HEK293T (cell line): ENCODE measurements at places on chromosomes 1 and 21.

GRCh38 chr21:17433730-17434129 lies 79.1 kb upstream of the CXADR start:
- no peak for DNase-seq

DNA sequence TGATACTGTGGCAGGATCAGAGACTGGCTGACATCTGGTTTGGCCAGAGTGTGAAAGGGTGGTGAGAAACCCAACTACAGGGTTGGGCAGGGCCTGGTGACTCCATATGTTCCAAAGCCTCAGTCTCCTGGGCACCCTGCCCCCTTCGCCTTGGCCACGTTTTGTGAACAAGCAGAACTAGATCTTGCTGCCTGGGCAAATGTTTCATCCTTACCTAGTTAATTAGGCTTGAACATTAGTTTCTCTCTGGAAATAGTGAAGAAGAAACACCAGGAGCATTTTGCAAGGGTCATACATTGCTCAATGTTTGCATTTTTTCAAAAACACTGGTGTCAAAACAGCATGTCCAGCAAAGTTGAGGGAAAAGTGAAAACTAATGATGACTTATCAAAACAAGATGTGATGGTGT lies 60.5 kb downstream of the MAP3K7CL start:
- DNase-seq, result no peak

DNA sequence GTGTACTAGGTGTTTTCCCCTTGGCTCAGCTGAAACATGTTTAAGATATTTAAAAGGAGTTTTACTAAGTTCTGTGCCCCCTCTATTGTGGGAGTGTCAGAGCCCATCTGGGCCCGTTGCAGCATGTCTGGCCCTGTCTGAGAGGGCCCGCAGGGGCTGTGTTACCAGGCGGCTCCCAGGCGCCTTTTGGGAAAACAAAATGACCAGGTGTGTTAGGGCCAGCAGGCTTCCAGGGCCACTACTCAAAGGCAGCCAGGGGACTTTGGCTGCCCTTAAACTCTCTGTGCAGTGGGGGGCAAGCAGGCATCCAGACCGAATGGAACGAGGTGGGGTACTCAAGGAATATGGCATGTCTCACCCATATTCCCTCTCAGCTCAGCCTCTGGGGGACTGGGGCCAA lies 111.7 kb downstream of the KCNN3 start:
- no peak for DNase-seq

GRCh38 chr21:35974775-35975174 lies 85.6 kb downstream of the SETD4 start:
- no peak for DNase-seq

DNA sequence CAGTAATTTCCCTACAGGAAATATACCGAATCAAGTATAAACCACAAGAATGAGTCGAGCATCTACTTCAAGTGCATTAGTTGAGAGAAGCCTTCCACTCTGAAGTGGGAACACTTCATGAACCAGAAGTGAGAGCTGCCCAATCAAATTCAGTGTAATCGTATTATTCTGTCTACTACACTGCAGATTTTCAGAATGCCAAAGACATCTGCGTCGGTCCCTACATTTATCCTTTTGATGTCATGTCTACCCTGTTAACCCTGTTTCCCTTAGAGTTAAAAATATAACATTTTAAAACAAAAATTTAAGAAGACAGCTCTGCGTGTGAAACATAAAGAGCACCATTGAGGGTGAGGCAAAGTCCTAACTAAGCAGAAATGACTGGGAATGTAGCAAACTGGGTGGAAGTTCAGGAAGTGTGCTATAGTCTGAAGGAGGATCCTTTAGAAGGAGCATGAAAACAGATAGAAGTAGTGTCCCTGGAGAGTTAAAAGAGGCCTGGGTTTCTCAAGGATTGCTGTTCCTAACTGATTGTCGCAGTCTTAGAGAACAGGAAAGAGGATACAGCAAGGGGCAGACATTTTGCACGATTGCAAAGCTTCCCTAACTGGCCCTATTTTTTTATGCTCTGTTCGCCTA lies 291.2 kb downstream of the PTPRC start:
- no peak for DNase-seq

DNA sequence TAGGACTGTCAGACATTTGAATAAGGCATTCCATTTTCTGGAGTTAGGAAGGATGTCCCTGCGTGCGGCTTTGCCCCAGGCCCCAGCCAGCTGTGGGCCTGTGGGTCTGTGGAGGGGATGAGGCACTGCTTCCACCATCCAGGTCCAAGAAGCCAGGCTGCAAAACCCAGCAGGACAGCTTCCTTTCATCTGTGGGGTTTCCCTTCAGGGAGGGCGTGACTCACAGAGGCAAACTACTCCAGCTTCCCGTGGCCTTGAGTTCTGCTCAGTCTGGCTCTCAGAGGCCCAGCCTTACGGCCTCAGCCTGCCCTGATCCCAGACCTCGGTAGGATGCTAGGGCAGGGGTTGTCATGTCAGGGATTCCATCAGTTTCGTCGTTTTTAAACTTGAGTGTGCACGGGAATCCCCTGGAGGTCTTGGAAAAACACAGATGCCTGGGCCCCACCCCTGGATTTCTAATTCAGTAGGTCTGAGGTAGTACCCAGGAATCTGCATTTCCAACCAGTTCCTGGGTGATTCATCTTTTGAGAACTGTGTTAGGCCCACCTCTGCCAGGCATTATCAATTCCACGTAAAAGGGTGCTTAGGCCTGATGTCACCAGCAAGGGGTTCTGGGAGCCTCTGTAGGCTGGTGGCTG lies 32.3 kb upstream of the TENT5C start:
- no peak for DNase-seq

GRCh38 chr1:40197656-40198055 lies 36.5 kb downstream of the RLF start:
- DNase-seq, result no peak

- DNase-seq, result no peak
Measured at GRCh38 chr1:198445872-198446271, 94.6 kb downstream of the ATP6V1G3 start.

DNA sequence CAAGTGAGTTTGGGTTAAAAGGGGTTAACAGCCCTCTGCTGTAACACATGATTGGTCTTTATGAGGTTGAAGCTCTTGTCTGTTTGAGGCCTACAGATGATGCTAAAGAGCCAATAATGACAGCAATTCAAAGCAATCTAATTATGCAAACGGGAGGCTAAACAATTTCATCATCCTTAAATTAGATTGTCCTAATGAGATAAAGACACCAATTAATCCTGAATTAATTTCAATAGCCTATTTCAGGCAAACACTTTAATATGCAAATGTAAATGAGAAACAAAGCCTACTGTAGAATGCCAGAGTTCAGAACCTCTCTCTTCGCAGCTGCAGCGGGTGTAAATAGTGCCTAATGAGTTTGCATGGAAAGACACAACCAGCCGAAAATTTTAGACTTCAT lies 504.7 kb upstream of the PBX1 start:
- no peak for DNase-seq

DNA sequence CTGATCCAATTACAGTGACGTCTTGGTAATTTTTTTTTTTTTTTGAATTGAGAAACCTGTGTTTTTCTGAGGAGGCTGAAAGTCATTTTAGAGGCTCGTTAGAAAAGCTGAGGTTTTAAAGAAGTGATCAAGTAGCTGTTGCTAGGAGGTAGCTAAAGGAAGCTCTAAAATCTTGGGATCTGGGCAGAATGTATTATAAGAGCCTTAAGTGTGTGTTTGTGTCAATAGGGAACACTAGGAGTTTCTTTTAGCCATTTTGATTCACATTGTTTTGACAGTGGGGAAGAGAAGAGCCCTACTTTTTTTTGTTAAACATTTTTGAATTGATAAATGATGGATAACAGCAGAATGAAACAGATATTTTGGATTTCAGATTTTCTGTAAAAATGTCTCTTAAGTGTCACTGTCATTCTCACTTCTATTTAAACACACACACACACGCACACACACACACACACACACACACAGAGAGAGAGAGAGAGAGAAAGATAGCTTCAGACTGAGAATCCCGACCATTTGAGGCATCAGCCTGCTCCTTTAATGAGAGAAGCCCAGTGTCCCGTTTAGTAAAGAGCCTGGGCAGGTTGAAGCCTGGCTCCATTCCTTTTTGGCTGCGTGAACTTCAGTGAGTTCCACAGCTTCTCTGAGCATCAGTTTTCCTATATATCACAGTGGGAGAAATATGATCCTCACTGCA lies 79.1 kb upstream of the GPR88 start:
- DNase-seq, result peak; percentile 11

DNA sequence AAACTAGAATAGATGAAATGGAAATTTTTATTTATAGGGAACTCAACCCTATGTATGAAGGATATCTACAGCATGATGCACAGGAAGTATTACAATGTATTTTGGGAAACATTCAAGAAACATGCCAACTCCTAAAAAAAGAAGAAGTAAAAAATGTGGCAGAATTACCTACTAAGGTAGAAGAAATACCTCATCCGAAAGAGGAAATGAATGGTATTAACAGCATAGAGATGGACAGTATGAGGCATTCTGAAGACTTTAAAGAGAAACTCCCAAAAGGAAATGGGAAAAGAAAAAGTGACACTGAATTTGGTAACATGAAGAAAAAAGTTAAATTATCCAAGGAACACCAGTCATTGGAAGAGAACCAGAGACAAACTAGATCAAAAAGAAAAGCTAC lies 7.9 kb downstream of the USP1 start:
- no peak for DNase-seq

DNA sequence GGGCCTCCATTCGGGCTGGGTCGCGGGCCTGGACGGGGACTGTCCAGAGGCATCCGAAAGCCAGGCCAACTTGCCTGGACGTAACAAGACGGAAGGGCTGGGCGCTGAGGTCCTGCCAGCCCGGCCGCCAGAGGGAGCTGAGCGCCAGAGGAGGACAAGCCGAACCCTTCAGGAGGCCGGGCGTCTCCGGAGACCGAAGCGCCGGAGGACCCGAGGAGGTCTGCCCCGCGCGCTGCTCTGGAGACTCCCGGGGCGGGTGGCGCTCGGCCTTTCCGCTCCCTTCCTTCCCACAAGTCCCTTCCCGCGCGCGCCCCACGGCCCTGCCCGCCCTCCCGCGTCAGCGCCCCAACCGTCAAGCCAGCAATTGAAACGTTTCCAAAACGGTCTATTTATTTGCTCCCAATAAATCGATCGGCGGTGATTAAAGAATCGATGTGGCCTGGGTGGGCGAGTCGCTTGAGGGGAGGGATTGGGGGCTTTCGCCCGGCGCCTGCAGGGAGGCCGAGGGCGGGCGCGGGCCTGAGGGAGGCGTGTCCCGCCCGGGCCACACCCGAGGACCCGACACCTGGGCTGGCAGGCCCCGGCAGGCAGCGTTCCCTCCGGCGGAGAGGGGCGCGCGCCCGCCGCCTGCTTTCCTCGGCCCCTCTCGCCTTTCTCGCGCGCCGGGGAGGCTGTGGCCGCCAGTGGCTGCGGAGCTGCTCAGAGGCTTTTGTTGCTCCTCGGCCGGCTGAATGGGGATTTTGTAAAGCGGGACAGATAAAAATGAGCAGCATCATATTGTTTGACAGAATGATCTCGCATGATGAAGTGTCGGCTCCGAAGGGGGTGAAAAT lies 5.2 kb upstream of the FOXD3 start:
- peak; percentile 97 for DNase-seq

GRCh38 chr1:19336543-19336942 lies 24.4 kb downstream of the SLC66A1 start:
- DNase-seq, result no peak

DNA sequence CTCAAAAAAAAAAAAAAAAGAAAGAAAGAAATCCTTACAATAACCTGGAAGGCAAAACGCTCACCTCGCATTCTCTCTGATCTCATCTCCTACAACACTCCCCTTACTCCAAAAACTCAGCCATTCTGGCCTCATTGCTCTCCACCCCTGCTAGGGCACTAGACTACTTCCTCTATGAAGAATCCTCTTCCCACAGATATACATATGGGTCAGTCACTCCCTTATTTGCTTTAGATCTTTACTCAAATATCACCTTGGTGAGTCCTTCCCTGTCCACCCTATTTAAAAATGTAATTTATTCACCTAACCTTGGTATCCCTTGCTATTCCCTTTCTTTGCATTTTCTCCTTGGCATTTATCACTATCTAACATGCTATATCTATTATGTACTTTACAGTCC lies 24.6 kb upstream of the KIF1B start:
- DNase-seq, result no peak

GRCh38 chr1:207430602-207431001 lies 23.5 kb upstream of the CR2 start:
- DNase-seq, result no peak
